ENCODE measurements at places on chromosomes 4 and X. TPM values are rescaled to one million over a fixed set of nuclear protein-coding genes. Genes with fewer than 3 reads are reported as not detected.

DDX53 gene
- not detected for total RNA-seq

DACH2 gene
- total RNA-seq = 0.67 TPM

MCF2 gene
- total RNA-seq = 0.13 TPM

XPNPEP2 gene
- total RNA-seq = 21.9 TPM

SAGE1 gene
- total RNA-seq = not detected

RNF175 gene
- 2.1 TPM for total RNA-seq

TSC22D3 gene
- 508 TPM for total RNA-seq

TMPRSS11A gene
- 0.10 TPM for total RNA-seq

LRCH2 gene
- 22.5 TPM for total RNA-seq

MAGEC3 gene
- not detected for total RNA-seq

APLN gene
- 0.16 TPM for total RNA-seq

TRO gene
- 46.2 TPM for total RNA-seq

MAGEA4 gene
- not detected for total RNA-seq
